HT1080 (cell line): ENCODE measurements at places on chromosomes 12 and 14.
A peak's percentile ranks its signal among the peaks of the same experiment; 100 is the strongest.

GRCh38 chr14:100618763-100619320 is 31.6 kb upstream of the BEGAIN start:
- DNase-seq, result no peak

- no peak for DNase-seq
These were observed 93.9 kb downstream of the PLEKHG7 start for GRCh38 chr12:92796650-92797049.

DNA sequence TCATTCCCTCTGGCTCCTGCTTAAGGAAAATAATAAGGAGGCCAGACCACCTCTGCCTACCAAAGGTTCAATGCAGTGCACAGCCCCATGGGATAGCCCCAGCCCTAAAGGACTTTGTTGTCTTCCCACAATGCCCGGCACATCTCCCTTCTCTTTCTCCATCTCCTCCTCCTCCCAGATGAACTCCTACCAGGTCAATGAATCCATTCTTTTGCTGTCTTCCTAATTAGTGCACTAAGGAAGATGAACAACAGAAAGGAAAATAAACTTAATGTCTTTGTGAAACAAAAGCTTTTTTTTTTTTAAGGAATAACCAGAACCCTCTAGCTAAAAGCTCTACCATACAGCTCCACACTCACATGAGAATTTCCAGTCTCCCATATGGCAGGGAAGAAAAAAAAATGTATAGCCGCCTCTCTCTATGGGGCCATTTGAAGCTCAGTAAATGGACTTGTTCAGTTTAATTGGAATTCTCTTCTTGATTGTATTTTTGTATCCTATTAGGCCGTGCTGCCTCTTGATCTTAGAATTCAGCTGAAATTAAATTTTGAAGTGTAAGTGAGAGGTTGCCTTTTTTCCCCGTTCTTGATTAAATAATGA is 41.8 kb upstream of the HSPB8 start:
- DNase-seq, result no peak

DNA sequence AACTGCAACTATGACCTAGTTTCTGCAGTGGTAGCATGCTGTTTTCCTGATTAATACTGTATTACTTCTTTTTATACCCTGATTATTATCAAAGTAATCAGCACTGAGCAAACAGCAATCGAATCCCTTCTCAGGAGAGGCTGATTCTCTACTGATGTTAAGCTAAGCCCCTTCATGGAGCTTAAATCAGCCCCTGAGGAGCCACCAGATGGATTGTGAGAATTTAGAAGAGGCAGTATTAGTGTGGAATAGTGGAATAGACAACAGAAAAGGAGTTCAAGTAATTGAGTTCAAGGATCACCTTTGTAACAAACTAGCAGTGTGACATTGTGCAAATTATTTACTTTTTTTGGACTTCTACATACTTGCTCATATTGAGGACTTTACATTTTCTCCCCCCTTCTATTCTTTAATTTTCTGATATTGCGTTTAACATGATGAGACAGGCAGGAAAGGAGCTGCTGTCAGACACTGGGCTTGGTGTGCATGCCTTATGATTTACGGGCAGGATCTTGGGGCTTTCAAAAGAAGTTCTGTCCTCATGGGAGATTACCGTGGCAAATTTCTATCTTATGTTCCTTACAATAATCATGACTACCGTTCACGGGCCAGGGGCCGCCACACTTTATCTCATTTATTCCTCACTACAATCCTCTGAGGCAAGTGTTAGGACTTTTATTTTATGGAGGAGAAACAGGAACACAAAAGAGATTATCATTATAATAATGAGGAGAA is 68.0 kb downstream of the PTPRR start:
- no peak for DNase-seq

DNA sequence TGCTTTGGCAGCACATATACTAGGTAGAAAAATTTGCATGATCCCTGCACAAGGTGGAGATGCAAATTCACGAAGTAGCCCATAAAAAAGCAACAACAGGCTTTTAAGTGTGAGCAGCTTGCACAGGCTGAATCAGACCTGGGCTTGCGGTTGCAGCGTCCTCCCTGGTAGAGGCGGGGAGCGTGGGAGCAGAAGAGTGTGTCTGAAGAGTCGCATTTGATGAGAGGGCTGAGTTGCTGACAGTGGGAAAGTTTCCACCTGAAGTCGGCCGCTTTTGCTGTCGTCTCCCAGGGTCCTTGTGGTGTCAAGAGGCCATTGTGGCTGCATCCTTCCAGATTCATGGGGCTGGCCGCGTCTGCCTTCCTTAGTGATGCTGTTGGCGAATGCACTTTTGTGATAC is 6.2 kb downstream of the AACS start:
- DNase-seq, result no peak

GRCh38 chr14:102189874-102190273 is 50.2 kb downstream of the WDR20 start:
- DNase-seq, result no peak

GRCh38 chr14:23094666-23095195 is at the start of gene ACIN1:
Gene ACIN1, minus strand, starts transcription at chr14:23095136. Its CDS starts 24 bp downstream, at chr14:23095112.
- peak; percentile 80 for DNase-seq

DNA sequence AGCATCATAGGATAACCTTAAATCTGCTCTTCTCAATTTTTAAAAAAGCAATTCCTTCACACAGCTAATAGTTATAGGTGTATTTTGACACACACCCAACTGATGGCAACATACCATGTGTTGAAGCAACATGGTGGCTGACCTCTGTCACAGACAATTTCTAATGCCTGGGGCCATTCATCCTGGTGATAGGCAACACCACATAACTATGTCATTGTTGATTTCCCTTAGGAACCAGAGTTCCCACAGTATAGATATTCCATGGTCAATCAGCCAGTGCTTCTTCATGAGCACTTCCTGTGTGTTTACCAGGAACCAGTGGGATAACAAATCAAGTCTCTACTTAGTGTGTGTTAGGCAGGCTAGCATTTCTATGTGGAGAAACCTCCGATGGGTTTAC is 88.3 kb downstream of the FIGNL2 start:
- DNase-seq, result no peak

DNA sequence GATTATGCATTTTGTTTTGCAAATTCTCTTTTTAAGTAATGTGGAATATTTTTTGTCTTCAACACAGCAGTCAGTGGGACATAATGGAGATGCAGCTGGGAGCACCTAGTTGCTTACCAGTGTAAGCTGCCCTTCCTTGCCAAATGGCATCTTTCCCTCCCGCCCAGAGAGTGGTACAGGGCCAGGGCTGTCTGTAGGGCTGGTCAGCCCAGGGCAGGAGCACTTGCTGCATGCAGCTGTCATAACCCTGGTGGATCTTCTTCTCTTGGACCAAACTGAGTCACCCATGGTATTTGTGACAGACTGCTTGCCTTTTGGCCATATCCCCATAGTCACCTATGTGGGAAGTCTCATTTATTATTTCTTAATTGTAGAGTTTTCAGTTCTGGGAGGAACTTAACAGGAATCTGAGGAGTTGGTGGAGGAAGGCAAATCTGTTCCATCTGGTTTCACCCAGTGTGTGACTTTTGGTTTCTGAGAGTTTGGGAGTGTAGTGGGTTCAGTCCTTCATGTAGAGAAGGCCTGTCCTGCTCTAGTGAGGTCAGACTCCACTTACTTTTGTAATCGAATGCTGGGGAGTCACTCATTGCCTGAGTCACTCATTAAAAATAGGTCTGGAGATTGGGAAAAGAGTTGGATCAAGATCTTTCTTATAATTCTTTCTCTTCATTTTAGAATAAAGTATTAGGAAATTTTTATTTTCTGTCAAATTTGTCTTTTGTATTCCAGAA is 62.0 kb upstream of the ASPG start:
- DNase-seq, result no peak

GRCh38 chr14:89507521-89507920 is 90.5 kb upstream of the FOXN3 start:
- peak; percentile 95 for DNase-seq

DNA sequence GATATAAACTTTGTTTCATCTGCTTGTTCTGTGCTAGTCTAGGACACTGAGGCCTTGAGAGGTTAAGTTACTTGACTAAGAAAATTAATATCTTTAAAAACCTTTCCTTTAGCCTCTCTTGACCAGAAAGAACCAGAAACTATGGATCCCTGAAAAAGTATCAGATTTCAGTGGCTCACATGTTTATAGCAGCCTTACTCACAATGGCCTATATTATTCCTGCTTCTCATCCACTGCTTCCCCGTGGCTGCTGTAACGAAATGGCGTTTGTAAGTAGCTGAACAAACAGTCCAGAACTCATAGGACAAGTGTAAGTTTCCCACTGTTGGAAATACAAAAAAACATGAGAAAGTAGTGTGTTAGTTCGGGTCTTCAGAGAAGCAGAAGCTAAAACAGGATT is 3.2 kb upstream of the PYGL start:
- DNase-seq, result peak; percentile 42

DNA sequence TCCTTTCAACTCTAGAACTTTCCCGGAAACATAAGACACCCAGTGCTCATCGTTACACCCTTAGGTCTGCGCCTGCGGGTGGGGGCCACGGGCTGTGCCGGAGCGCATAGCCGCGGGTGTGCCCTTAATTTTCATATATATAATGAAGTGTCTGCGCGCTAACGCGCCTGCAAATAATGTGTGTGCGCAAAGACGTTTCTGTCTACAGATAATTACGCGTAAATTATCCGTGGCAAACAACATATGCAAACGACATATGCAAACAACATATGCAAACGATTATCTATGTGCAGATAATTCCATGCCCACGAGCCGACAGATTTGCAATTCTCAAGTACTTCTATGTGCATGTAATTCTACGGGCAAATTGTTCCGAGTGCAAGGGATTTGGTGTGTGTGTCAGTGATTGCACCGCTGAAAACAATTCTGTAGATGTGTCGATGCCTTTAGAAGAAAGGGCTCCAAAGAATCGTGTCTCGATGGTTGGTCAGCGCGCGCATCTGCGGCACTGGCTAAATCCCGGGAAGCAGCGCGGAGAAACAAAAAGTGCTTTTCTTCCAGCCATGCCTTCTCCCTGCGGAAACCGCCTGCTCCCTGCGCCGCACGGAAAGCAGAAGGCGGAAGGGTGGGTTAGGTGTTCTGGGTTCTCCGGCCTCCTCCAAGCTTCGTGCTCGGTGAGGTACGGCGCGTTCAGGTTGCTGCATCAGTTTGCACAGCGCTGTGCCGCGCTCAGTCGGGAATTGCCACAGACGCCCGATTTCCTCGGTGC is 34.5 kb upstream of the TBX5 start:
- no peak for DNase-seq

DNA sequence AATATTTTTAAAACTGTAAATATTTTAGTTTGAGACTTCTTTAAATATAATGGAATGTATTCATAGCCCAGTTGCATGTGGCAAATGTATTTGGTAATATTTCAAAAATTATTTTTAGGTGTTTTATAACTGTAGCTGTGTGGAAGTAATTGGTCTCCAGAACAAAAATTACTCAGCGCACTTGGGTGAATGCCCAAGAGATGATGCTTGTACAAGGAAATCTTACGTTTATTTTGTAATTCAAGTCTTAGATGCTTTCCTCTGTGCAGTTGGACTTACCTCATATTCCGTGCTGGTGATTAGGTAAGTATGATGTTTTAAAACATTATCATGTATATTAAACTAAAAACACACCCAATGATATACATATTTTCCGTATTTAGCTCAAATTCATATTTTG is 76.7 kb upstream of the SLCO1B1 start:
- peak; percentile 62 for DNase-seq

DNA sequence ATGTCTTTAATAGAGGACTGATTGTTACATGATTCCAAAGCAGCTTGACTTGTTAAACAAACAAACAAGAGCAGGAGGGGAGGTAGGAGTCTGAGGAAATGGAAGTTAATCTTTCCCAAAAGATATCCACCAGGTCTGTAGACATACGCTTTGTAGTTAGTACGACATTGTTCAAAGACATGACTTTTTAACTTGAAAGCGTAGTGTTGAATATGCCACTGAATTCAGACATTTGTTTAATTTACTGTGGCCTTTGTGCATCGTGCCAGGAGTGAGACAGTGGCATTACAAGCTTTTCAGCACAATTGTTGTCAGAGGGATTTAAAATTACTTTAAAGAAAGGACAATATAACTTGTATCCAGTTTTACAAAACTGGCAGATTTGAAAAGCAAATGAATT is 53.0 kb downstream of the SAV1 start:
- DNase-seq, result no peak

GRCh38 chr12:66379616-66380015 is 77.3 kb downstream of the HELB start:
- DNase-seq, result no peak

DNA sequence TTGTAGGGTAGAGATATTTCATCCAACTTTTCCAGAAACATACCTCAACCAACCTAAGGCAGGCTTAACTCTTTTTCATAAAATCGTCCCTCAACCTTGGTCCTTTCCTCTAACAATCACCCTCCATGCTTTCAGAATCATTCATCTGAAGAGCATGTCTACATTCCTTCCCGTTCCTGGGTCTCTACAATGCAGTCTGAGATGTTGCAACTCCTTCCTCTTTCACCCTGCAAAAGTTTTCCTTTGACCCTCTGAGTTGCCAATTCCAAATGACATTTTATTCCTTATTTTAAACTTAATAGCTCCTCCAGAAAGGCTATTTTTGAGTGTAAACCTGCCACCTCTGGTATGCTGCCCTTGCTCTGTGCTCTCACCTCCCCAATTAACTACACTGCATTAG is 16.7 kb downstream of the SLC7A7 start:
- no peak for DNase-seq

- peak; percentile 63 for DNase-seq
These were observed 44.4 kb upstream of the CERS5 start for GRCh38 chr12:50211392-50212070.

GRCh38 chr14:34195964-34196363 is 245.1 kb upstream of the EGLN3 start:
- no peak for DNase-seq

- DNase-seq, result no peak
These were observed 10.6 kb upstream of the PIP4K2C start for GRCh38 chr12:57580466-57580795.

GRCh38 chr12:111653596-111653995 is 32.2 kb downstream of the BRAP start:
- DNase-seq, result no peak

DNA sequence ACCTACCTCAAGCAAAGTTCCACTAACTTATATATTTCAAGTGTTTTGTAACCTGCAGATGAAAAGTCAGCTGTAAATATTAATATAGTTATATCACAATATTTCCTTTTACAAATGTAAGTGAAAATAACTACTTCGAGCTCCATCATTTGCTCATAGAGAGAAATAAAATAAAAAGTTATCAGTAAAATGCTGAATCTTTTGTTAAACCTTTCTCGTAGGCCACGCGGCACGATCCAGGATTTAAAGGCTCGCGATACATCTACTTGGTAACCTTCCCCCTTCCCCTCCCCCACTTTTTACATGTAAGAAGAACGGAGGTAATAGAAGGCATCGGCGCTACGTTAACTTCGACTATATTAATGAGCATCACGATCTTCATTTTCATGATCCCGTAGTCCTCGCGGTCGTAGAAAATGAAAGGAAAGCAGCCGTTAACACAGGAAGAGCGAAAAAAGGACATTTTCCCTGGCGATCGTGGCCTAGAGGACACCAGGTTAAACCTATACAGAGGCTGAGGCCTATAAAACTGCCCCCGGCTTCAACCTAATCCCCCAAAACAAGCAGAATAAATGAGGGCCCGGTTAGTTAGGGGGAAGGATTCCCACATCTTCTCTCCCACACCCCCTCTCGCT is 508 bp downstream of the HNRNPC start:
- DNase-seq, result peak; percentile 28

GRCh38 chr12:91984556-91984955 is 161.1 kb downstream of the BTG1 start:
- no peak for DNase-seq
